ENCODE measurements at places on chromosomes 5 and 9.

DNA sequence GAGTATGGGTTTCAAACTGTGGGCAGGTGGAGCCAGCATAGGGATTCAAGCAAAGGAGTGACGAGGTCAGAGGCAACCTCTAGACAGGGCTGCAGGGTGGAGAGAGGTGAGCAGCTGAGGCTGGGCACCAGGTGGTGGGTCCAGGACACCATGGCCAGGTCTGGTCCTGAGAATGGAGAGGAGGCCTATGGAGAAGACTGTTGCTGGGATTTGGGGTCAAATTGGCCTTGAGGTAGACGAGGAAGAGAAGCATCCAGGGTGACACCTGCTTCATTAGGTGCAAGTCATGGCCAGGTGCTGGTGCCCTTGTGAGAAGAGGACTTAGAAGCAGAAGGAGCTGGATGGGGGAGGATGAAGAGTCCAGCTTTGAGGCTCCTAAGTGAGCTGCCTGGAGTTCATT lies 99.6 kb downstream of the NSG2 start:
- DNase-seq: no peak

DNA sequence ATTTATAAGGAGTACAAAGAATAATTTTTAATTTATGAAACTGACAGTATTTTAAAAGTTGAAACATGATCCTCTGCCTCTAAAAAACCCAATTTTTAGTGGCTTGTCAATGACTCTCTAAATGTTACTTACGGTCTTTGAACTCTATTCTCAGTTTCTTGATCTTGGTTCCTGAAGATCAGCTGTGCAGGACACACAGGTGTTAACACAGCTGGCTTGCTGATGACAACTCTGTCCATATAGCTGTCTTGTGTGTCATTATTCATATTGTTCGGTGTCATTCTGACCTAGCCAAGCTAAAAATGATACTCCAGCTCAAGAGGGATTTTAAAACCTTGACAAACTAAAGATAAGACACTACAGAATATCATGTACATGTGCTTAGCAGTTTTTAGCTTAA lies 314.5 kb downstream of the CCDC171 start:
- no peak for DNase-seq

DNA sequence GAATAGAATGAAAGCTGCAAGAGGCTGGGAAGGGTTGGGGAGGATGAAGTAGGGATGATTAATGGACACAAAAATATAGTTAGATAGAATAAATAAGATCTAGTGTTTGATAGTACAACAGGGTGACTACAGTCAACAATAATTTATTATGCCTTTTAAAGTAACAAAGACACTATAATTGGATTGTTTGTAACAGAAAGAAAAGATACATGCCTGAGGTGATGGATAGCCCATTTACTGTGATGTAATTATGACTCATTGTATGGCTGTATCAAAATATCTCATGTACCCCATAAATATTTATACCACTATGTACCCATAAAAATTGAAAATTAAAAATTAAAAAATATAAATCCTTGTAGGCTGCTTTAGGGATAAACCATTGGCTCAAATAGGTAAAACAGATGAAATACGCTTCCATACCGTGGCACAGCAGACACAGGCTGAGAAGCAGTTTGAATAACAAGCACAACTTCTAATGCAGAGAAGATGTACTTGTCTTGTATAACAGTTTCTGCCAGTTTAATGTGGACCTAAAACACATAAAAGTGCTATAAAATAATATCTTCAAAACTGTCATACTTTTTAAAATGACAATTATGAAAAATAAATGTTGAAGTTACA lies 34.9 kb downstream of the APBA1 start:
- DNase-seq: no peak

GRCh38 chr9:99398241-99398640 lies 176.2 kb downstream of the SEC61B start:
- no peak for DNase-seq

DNA sequence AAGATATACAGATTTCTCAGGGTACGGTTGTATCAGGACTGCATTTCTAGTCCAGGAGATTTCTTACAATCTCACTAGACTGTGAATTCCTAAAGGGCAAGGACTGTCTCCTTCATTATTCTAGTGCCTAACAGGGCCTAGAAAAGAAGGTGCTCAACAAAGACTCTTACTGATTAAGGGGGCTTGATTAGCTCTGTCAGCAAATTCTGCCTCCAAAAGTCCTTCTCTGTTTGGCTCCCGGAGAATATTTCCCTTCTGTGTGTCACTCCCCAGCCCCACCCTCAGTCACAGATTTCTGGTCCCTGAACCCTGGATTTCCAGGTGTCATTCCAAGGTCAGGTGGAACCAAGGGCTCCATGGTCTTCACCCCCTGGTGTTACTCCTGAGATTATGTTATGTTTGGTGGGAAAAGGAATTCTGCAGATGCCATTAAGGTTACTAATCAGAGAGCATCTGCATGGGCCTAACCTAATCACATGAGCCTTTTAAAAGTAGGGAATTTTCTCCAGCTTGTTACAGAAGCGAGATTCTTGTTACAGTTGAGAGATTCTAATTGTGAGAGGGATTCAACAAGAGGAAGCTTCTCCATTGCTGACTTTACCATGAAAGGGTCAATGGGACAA lies 167.7 kb upstream of the LHFPL2 start:
- no peak for DNase-seq
